Peyer's patch (tissue), 4 donors: ENCODE measurements at places on chromosomes 2 and 18.

DNA sequence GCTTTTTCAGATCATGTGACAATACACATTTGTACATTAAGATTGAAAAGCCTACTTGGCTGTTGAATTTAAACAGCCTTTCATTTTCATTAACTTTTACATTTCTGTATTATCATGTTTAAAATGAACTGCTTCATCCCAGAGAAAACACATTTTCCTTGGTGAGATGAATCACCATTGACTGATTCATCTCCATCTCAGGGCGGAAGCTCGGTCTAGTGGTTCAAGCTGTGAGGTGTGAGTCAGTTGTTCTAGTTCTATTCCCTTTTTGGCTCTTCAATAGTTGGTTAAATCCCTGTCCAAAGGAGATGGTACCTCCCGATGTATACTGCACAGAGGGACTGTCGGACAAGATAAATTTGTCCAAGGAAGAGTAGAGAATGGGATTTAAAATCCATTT lies 189.7 kb downstream of the ADCYAP1 start:
- no peak for DNase-seq

- DNase-seq = no peak
Observed at GRCh38 chr18:46623541-46623940, 33.5 kb downstream of the LOXHD1 start.

DNA sequence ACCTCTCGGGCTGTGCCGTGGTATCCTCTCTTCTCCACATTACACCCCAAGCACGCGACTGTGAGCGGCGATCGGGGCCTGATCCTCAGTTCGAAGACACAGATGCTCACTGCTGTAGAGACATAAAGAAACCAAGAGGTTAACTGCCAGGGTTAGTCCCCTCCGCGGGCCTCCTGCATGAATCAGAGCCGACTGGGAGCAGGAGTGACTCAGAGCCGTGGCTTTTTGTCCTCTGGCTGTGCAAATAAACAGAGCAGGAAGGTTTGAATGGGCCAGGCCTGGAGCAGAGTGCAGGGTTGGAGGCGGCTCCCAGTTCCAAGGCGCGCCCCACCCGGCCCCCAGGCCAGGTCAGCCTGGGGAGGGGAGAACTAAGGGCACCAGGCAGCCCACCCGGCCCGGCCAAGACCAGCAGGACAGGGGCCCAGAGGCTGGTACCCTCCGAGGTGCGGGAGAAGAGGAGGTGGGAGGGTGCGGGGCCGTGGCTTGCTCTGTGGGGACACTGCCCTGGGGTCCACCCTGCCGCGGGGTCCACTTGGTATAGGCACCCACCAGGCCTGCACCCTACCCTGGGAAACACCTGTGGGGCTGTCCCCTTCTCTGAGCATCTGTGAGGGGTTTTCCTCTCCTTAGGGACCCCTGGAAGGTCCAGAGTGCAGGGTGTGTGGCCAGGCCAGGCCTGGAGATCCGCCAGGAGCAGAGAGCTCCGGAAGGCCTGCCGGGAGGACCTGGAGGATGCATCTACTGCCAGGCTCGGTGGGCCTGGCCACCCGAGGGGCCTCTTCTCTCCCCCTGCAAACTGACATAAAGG lies 16.5 kb downstream of the TWIST2 start:
- peak; percentile 82 for DNase-seq

DNA sequence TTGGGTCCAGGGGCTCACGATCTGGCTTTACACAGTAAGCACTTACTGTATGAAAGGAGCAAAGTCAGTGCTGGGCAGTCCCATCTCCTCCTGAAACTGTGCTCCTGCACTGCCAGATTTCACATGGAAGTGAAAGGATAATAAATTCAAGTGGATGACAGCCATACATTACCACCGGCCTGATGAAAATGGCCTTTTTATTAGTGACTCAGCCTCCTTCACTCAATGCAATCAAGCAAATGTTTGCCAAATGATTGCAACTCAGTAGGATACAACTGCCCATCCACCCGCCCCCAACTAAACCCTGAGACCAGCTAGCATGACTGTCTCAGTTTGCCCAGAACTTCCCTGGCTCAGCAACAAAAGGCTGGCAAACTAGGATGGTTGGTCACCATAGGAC lies 77.1 kb downstream of the MYO5B start:
- no peak for DNase-seq

GRCh38 chr2:85734015-85734414 lies 19.8 kb upstream of the ATOH8 start:
- DNase-seq = no peak

DNA sequence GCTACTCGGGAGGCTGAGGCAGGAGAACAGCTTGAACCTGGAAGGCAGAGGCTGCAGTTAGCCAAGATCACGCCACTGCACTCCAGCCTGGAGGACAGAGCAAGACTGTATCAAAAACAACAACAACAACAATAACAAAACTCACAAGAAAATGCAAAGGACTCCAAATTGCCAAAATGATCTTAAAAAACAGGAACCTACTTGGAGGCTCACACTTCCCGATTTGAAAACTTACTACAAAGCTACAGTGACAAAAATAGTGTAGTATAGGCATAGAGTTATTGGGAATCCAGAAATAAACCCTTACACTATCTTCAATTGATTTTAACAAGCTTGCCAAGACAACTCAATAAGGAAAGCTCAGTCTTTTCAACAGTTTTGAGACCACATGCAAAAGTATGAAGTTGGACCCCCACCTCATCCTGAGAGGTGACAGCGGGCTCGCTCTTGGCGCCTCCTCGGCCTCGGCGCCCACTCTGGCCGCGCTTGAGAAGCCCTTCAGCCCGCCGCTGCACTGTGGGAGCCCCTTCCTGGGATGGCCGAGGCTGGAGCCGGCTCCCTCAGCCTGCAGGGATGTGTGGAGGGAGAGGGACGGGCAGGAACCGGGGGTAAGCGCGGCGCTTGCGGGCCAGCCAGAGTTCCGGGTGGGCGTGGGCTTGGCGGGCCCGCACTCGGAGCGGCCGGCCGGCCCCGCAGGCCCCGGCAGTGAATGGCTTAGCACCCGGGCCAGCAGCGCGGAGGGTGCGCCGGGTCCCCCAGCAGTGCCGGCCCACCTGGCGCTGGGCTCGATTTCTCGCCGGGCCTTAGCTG lies 18.3 kb upstream of the ACVR2A start:
- no peak for DNase-seq

DNA sequence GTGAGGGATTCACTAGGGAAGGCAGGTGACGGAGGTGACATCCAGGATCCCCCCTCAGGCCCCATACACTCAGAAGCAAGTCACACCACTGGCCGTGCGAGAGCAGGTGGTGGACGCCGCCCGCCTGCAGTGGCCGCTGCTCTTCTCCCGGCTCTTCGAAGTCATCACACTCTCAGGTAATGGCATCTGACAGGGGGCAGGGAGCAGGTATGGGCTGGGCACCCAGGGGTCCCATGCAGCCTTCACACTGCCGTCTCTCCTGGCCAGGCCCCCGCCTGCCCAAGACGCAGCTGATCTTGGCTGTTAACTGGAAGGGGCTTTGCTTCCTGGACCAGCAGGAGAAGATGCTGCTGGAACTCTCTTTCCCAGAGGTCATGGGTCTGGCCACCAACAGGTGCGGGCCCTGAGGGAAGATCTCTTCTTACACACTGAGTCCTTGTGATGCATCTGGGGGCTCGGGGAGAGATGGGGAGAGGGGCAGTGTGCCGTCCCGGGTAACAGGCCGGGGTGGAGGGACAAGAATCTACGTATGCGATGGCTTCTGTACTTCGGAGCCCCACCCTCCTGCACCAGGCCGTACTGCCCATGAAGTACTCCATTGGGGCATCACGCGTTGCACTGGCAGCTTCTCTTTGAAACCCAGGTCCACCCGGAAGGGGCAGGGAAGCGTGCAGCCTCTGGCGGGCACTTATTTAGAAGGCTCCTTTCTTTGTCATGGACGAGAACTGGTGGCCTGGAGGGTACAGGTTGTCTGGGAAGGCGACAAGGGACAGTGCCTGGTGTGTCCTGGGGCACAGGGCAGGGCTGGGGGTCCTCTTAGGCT lies 18.8 kb upstream of the GPR17 start:
- DNase-seq = no peak

GRCh38 chr2:85444629-85445172 lies 26.2 kb downstream of the SH2D6 start:
- no peak for DNase-seq

GRCh38 chr18:2854875-2855274 lies 8.1 kb downstream of the EMILIN2 start:
- DNase-seq = no peak

GRCh38 chr2:65999796-66000195 lies 435.1 kb upstream of the MEIS1 start:
- DNase-seq = no peak

DNA sequence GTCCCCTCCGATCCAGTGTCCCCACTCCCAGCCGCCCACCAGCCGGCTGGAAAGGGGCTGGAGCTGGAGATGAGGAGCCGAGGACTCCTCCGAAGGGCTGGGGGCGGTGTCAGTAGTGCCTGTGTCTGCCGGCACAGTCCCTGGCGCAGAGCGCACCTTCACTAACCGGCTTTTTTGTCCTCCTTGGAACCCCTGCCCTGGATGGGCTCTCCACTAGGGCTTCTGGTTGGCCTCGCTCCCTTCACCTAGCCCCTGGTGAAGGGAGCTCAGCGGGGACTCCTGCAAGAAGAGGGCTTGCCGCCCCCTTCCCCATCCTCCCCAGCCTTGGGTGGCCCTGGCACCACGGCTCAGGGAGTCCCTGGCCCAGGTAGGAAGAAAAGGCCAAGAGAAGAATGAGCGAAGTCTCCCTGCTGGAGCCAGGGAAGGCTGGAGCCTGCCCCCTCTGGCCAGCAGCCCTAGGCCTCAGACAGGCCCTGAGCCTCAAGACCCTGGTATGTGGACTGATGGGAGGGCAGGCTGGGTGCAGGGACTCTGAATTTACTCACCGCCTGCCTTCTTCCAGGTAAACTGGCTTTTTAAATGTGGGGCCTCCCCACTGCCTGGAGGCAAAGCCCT lies 570 bp upstream of the ECEL1 start:
- no peak for DNase-seq
